ENCODE measurements at places on chromosomes 4 and X.

- DNase-seq = no peak
Measured at GRCh38 chrX:94057385-94057784, 383.4 kb downstream of the FAM133A start.

- DNase-seq = peak; percentile 40
Measured at GRCh38 chrX:96372313-96373046, 312.2 kb upstream of the DIAPH2 start.

DNA sequence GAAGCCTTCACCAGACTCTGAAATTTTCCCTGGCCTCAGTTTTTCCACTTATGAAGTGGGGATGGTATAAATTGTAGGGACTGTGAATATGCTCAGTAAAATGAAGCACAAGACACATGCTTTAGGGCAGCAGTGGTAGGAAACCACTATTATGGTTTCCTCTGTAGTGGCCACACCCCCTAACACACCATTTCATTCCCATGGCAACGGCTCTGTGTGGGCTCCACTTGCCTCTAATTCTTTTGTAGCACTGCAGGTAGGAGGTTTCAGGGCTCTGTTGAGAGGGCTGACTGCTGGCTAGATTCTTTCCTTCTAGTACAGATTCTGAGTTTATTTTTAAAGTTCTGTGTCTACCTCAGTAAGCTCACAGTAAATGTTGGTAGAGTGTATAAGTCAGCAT lies 3.5 kb upstream of the VMA21 start:
- DNase-seq = no peak

DNA sequence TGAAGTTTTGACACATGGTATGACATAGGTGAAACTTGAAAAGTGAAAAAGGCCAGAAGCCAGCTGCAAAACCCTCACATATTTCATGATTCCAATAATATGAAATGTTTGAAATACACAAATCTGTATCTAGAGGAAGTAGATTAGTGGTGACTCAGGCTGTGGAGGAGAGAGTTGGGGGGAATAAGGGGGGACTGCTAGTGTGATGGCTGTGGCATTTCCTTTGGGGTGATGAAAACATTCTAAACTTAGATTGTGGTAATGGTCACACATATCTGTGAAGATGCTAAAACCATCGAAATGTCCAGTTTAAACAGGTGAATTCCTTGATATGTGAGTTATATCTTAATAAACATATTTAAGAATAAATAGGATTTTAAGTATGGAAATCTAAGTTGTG lies 343.5 kb upstream of the SFRP2 start:
- peak; percentile 62 for DNase-seq

GRCh38 chr4:14018191-14018853 lies 390.8 kb upstream of the BOD1L1 start:
- DNase-seq = no peak

- DNase-seq = no peak
Measured at GRCh38 chrX:44344687-44345086, 1.2 kb upstream of the EFHC2 start.

DNA sequence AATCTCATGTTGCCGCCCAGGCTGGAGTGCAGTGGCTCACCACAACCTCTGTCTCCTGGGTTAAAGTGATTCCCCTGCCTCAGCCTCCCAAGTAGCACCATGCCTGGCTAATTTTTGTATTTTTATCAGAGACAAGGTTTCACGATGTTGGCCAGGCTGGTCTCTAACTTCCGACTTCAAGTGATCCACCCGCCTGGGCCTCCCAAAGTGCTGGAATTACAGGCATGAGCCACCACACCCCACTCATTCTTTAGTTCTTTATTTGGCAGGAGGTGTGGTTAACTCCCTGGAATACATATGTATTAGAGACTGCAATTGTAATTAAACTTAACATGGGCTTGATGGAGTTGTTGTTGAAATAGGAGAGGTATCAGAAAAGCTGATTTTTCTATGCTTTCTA lies 1396.9 kb upstream of the IGFBP7 start:
- no peak for DNase-seq

GRCh38 chr4:123340381-123340701 lies 56.3 kb upstream of the SPRY1 start:
- DNase-seq = peak; percentile 86

DNA sequence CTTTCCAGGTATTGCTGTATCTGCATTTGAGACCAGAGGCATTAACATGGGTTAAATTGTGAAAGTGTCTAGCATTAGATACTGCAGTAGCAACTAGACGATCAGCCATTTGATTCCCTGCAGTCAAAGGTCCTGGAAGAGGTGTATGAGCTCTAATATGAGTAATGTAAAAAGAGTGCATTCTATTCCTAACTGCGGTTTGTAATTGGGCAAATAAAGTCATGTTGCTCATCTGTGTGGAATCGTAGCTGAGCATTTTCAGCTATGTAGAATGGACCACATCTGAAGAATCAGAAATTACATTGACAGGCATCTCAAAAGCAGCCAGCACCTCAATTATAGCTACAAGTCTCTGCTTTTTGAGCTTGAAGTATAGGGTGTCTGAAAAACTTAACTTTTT lies 157.6 kb downstream of the ZNF518B start:
- DNase-seq = peak; percentile 2

GRCh38 chr4:104138116-104138515 lies 356.6 kb downstream of the CXXC4 start:
- no peak for DNase-seq

DNA sequence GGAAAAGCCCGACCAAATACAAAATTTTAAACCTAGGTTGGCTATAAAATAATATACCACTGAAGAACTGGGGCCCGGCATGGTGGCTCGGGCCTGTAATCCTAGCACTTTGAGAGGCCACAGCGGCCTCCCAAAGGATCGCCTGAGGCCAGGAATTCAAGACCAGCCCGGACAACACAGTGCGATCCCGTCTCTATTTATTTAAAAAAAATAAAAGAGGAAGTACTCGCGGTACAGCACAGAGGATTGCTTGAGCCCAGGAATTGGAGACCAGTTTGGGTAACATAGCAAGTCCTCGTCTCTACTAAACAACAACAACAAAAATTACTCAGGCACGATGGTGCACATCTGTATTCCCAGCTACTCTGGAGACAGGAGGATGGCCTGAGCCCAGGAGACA lies 44.8 kb upstream of the CDKN2AIP start:
- DNase-seq = no peak

- peak; percentile 15 for DNase-seq
Measured at GRCh38 chr4:101418055-101418454, 70.7 kb upstream of the PPP3CA start.

- peak; percentile 92 for DNase-seq
Measured at GRCh38 chr4:76704133-76704881, 193.6 kb downstream of the SOWAHB start.

DNA sequence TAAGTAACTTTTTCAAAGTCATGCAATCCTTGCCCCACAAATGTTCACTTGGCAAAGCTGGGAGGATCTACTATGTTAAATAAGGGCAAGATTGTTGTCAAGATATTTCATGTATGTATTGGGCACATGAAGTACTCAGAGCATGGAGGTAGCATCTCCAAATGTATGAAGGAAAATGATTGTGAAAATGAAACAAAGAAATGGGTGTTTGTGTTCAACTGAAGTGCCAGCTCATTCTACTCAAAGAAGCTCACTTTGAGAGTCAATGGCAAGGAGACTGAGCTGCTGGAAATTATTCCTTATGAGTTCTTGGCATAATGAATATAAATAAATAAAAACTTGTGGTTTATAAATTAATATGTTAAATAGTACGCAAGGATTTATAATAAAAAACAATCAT lies 124.5 kb upstream of the ARSJ start:
- no peak for DNase-seq

DNA sequence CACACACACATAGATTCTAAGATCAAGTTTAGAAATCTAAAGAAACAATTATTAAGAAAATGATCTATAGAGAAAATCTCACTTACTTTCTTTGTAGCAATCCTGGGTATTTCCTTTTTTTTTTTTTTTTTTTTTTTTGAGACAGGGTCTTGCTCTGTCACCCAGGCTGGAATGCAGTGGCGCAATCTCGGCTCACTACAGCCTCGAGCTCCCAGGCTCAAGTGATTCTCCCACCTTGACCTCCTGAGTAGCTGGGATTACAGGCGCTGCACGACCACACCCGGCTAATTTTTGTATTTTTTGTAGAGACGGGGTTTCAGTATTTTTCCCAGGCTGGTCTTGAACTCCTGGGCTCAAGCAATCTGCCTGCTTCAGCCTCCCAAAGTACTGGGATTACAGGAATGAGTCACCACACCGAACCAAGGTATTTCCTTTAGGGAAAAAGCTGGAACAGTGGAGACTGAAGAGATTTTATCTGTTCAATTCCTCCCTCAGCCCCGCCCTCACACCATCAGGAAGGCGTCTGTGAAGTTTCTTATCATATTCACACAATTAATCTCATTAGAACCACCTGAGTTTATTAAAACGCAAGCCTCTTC lies at the start of gene TRIML2:
TSS of gene TRIML2 (minus strand) at position 447 of the 599 bp plus-strand sequence. CDS start 4,235 bp downstream, outside the sequence.
- peak; percentile 60 for DNase-seq

- DNase-seq = peak; percentile 46
Measured at GRCh38 chrX:134625315-134625718, 33.0 kb downstream of the PLAC1 start.

GRCh38 chrX:7132335-7133049 lies 15.0 kb upstream of the STS start:
- peak; percentile 74 for DNase-seq

DNA sequence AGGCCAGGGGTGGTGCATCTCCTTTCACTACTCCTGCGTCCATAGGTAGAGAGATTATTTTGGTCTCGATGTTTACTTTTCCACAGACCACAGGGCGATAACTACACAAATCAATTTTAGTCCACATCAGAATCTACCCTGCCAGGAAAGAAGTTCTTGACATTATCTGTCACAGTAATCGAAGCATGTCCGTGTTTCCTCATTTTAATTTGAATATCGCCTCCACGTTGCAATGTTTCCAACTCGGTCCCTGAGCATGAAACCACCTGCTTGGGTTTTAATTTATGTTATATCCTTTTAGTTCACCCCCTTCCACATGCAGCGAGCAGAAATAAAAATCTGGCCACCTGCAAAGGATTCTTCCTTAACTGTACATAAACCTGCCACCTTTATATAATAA lies 100.1 kb upstream of the ATXN3L start:
- no peak for DNase-seq

GRCh38 chr4:105709081-105709450 lies 482 bp downstream of the GSTCD start:
- peak; percentile 15 for DNase-seq
